Kidney capillary endothelial cell (primary cell): ENCODE measurements at places on chromosomes 1 and 21.

DNA sequence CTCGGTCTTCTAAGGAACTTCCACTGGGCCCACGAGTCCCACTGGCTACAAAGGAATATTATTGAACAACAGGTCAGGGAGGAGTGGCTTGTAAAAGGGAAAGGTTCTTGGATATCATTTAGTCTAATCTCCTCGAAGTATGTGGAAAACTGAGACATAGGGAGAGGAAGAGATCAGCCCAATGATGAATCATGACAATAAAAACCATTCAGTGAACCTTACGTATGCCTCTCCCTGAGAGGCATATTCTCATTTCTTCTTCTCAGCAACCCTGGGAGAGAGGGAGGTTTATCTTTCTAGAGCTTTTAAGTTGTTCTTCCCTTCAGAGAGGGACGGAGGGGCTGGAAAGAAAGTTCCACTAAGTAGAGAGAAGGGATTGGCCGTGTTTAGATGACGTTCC, 5.3 kb upstream of the MOB3C start:
- no peak for DNase-seq

- no peak for DNase-seq
These were observed 95.9 kb downstream of the PHTF1 start for GRCh38 chr1:113663165-113663951.

DNA sequence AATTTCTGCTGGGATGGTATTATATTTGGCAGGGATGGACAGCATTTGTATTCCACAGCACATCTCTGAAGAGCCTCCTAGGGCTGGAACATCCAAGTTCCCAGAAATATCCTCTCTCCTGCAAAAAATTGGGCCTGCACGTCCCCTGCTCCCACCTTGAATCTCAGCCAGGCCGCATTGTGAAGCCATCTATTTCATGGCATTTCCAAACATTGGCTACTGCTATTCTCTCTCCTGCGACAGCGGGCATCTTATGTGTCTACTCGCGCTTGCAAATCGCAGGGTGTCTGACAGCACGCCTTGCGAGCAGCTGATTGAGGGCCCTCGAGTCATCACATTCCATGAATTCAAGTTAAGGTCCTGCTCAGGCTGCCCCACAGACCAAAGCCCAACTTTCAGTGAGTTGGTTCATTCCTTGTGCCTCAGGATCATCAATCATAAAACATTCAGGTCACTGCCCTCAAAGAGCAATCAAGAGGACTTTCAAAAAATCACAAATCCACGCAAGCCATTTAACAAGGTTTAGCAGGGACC, 15.8 kb downstream of the RGS8 start:
- no peak for DNase-seq

- peak; percentile 39 for DNase-seq
These were observed 703 bp downstream of the PUM1 start for GRCh38 chr1:31064718-31065309.
